ENCODE measurements at places on chromosomes 5 and 9.

GRCh38 chr5:6447384-6448140, 1.1 kb upstream of the UBE2QL1 start:
- no peak for DNase-seq

DNA sequence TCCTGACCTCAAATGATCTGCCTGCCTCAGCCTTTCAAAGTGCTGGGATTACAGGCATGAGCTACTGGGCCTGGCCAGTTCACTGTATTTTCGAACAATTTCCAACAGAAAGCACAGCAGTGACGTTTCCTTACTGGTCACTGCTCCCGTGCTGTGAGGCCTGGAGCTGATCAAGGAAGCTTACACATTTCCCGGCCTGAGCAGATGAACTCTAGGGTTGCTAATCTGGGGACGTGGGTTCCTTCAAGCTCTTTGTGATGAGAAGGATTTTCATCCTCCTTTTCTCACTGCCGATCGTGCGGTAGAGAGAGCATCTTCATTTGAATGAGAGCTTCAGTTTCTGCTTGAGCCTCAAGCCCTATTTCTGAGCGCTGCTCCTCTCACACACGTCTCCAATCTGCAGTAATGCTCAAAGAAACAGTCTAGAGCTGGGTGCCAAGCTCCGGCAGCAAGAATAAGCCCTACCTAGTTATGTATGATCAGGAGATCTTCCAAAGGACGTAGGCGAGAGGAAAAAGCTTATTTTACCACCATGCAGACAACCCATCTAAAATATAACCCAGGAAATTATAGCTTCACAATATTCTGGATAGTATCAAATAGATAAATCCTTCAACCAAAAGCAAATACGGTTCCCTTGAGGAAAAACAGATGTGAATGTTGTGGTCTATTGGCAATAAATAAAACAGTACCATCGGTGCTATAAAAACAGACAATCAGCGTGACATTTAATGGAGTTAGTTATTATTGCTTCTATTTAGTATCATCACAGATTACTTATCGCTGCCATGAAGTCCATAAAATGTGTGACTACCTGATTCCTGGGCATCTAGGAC, 7.3 kb upstream of the SPATA24 start:
- DNase-seq, result no peak

DNA sequence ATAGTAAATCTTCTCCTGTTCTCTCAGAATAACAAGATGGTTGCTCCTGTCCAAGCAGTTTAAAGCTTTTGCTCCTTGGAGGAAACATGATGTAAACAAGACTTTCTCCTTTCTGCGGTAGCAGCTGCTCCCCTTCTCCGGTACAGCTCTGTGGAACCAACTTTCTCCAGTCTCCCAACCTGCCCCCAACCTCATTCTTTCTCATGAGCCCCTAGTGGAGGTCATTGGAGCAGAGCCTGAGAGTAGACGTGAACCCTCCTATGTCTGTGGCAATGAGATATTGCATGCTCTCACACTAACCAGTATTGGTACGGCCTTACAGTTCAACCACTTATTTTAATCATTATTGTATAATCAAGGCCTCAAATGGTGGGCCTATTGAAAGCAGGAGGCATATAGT, 483.8 kb upstream of the CDH10 start:
- no peak for DNase-seq

DNA sequence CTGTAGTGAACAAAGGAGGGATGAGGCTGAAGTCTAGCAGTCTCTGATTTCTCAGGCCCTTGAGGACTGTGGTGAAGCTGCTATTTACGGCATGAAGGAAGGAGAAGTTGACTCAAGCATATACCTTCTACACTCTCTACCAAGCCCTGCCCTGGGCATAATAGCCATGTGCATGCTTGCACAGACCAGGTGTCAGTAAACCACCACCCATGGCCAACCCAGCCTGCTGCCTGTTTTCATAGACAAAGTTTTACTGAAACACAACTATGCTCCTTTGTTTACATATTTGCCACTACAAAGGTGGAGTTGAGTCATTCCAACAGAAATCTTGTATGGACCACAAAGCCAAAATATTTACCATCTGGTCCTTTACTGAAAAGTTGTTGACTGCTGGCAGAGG, 126.9 kb downstream of the PAPPA start:
- DNase-seq, result no peak

GRCh38 chr5:41507501-41507900, 2.9 kb downstream of the PLCXD3 start:
- no peak for DNase-seq

DNA sequence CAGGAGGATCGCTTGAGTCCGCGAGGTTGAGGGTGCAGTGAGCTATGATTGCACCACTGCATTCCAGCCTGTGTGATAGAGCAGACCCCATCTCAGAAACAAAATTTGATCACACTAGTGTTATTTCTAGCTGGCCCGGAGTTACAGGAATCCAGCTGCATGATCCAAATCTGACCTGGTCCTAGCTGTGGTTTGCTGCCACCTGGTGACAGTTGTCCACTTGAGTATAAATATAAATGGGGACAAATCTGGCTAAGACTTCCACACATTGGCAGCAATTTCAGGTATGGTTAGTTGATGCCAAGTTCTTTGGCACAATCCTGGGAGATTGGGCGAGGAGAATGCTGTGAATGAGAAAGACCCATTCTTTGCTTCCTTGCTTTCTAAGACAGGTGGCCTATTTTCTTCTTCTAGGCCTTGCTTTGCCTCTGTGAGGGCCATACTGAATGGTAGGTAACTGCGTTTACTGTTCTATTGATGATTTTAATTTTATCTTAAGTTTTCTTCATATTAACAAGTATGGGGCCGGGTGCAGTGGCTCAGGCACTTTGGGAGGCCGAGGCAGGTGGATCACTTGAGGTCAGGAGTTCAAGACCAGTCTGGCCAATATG, 35.4 kb downstream of the UBE2R2 start:
- DNase-seq, result peak; percentile 87

- peak; percentile 40 for DNase-seq
These were observed 6.5 kb upstream of the C9 start for GRCh38 chr5:39370555-39371366.

- no peak for DNase-seq
These were observed 131.8 kb downstream of the ROR2 start for GRCh38 chr9:91818225-91818585.

GRCh38 chr5:128380337-128380736, 157.7 kb downstream of the FBN2 start:
- DNase-seq, result no peak

DNA sequence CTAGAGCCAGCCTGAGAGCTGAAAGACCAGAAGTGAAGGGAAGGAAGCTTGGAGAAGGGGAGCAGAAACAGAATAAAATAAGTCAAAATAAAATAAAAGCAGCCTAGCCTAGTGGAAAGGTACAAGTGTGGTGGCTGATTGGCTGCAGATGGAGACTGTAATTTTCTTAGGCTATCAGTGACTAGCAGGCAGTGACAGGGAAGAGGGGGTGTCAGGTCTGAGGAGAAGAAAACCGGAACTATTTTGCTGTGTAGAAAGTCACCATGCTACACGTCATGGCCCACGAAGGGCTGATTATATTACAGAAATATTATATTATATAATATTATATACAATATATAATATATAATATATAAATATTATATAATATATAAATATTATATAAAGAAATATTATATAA, 98.1 kb upstream of the TAF11L2 start:
- DNase-seq, result no peak

DNA sequence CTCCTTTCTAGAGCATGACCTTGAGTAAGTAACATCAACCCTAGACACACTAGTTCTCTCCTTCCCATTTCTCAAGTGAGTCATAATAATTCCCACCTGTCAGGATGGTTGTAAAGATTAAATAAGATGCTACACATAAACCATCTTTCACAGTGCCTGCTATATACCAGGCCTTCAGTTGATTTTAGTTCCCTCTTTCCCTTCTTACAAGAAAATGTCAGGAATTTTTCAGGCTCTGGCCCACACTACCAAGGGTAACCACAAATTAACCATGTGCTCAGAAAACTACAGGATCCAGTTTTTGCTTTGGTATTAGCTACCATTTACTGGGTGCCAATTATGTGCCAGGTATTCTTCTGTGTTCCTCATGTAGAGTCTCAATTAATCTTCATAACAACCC, 42.7 kb upstream of the RARS1 start:
- DNase-seq, result no peak

DNA sequence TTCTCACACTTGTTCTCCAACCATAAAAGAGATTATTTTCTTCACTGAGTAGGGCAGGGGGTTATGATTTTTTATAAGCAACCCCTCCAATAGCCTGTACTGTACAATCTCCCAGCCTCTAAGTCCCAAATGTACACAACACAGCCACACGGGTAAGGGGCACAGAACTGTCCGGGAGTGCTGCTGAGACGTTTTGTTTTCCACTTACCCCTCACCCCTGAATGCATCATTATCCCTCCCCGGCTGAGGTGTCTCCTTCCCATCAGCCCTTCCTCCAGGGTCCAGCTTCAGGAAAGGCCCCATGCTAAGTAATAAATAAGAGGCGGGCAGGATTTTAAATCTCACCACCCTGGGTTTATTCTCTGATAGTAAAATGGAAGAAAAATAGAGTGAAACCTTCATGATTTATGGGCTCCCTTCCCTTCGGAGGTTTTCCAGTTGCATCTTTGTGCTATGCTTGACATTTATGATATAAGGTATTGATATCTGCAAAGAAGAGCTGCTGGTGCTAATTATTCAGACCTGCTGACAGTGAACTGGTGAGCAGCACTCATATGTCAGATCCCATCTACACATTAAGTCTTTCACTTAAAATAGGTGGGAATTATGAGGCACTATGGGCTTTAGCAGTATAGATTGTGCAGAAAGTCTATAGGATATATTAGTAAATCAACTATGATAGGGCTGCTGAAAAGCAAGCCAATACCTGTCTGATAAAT, 67.2 kb upstream of the MEGF10 start:
- no peak for DNase-seq

DNA sequence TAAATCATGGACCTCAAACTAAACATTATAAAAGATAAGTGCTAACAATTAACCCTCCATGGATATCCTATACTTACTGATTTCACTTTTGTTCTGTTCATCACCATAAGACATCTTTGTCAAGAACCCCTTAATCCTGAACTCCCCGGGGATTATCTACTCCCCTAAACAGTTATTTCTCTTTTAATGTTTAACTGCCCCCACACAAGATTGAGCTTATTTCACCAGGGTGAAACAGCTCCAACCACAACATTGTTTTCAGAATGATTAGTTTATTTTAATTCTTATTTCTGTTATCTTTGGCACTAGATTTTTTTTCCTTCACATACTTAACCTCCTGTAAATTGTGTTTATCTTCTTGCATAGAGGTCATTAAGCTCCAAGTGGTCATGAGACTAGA, 103.2 kb upstream of the HCN1 start:
- DNase-seq, result no peak

DNA sequence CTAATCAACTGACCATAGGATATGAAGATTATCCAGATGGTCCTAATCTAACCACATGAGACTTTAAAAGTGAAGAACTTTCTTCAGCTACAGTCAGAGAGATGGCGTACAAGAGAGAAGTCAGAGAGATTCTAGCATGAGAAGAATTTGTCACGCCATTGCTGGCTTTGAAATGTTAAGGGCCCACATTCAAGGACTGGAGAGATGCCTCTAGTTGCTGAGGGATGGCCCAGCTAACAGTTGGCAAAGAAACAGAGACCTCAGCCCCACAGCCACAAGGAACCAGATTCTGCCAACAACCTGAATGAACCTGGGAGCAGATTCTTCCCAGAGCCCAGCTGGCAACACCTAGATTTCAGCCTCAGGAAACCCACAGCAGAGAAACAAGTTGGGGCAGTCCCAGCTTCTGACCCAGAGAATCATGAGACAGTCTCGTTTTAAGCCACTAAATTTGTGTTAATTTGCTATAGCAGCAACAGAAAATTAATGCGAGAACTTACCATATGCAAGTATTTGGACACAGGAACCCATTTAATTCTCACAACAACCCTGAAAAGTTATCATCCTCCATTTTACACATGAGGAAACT, 132.0 kb downstream of the MLLT3 start:
- no peak for DNase-seq

- no peak for DNase-seq
These were observed 20.3 kb downstream of the WHRN start for GRCh38 chr9:114484854-114485443.

DNA sequence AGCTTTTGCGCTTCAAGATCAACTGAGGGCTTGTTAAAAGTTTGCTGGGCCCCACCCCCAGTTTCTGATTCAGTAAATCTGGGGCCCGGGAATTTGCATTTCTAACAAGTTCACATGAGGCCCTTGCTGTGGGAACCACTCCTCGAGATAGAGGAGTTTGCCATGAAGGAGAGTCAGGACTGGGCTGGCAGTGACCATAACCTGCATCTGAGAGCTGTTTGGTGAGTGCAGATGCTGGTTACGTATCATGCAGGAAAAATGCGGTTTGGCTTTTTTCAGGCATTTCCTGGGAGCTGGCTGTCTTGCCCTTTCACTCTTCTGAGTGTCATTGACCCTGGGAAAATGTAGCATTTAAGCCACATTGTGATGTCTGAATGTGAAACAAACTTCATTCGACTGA, 9.4 kb upstream of the ANGPTL2 start:
- DNase-seq, result no peak

DNA sequence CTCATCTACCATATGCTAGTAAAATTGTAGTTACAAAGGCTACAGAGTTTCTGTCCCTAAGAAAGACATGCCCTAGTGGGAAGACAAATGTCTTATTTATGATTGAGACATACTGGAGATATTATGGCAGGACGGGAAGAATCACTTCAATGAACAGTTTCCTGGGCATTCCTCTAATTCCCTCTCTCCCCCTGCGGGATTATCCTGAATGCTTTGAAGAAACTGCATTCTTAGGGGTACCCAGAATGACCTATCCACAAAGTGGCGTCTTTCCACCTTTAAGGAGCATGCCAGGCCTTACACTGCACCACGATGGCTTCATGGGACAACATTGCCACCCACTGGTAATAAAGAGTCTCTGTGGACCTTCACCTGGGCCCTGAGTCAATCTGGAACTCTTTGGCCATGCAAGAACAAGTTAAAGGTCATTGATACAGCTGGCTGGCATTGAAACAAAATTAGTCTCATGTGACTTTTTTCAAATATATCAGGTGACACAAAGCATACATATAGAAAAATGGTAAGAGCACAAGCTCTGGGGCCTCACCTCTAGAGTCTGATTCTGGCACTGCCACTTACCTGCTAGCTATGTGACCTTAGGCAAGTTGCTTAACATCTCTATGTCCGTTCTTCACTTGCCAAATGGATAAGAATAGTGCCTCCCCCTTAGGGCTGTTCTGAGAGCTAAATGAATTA, 32.0 kb downstream of the ANKRD55 start:
- peak; percentile 38 for DNase-seq

GRCh38 chr5:126070481-126070880, 352.7 kb upstream of the GRAMD2B start:
- DNase-seq, result no peak

GRCh38 chr9:81373294-81373693, 316.1 kb downstream of the TLE1 start:
- DNase-seq, result no peak
